ENCODE measurements at places on chromosomes 5 and 9. TPM values are rescaled to one million over a fixed set of nuclear protein-coding genes. Genes with fewer than 3 reads are reported as not detected.

The BTNL8 gene
- total RNA-seq: not detected

The LCN15 gene
- total RNA-seq: not detected

The SPINK13 gene
- not detected for total RNA-seq

The SLC6A7 gene
- not detected for total RNA-seq

The REEP2 gene
- total RNA-seq: 40.2 TPM

The PAPPA gene
- total RNA-seq: 15.5 TPM

The OR2K2 gene
- total RNA-seq: 0.08 TPM

DNA sequence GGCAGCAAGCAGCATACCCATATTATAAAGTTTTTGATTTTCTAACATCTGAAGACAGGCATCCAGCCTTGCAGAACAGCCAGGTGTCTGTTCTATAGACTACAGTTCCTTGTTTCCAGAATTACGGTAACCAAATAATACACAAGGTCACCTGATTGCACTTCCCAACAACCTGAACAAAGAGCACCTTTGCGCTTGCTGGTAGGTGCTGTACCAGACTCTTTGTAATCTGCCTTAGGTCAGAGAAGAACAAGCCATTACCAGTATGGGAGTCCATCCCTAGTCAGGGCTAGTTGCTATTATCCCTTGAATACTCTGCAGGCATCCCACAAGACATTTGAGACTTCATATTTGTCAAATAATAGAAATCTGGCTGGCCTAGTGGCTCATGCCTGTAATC is 256.2 kb downstream of the ARRDC3 start:
- DNase-seq: no peak

DNA sequence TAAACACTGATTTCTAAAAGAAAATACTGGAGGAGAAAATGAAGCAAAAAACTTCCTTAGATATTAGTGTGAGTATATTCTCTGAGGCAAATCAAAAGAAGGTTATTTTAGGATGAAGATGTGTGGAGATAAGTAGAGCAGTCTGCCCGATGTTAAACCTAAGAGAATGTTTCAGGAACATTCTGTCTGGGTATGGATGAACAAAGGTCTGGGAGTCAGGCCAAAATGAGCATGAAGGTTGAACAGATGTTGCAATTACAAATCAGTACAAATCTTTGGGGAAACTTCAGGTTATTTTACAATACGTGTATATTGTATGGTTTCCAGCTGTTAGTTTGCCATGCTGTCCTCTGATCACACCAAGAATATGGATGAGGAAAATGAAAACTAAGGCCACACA is 14.4 kb upstream of the CEP78 start:
- no peak for DNase-seq

GRCh38 chr9:99264070-99264680 is 42.1 kb downstream of the SEC61B start:
- DNase-seq: no peak

GRCh38 chr9:111212874-111213273 is 117.2 kb downstream of the OR2K2 start:
- DNase-seq: no peak

DNA sequence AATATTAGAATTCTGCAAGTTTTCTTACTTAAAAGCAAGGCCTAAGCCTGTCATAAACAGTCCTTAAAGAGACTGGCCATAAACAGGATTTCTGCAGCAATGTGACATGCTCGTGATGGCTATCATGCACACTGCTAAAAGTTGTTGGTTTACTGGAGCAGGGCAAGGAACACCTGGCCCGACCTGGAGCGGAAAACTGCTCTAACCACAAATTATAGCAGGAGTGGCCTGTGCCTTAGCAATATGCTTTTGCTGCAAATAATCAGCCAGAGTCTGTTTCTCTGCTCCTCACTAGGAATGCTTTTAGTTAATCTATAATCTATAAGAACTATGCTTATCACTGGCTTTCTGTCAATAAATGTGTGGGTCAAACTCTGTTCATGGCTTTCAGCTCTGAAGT is 322.9 kb upstream of the RPS23 start:
- DNase-seq: peak; percentile 28

GRCh38 chr5:91848453-91848852 is 465.3 kb upstream of the ARRDC3 start:
- DNase-seq: peak; percentile 71

GRCh38 chr5:4246447-4246846 is 650.8 kb downstream of the IRX1 start:
- no peak for DNase-seq

GRCh38 chr5:131973089-131973712 is 27.7 kb upstream of the MEIKIN start:
- DNase-seq: no peak

DNA sequence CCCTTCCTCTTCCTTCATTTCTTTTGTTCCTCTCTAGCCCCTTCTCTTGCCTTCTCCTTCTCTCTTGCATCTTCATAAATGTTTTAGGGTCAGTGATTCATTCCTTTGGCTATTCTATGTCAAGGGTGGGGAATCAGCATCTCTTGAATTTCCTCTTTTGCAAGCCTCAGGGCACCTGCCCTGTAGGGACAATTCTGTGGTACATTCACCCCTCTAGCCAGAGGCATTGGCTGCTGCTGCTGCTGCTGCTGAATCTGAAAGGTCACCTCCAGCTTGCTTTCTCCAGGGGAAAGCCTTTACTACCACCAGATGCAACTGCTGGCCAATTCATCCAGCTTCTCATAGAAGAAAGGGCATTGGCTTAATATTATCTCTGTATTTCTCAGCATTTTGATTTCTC is 87.3 kb downstream of the INSYN2B start:
- no peak for DNase-seq

DNA sequence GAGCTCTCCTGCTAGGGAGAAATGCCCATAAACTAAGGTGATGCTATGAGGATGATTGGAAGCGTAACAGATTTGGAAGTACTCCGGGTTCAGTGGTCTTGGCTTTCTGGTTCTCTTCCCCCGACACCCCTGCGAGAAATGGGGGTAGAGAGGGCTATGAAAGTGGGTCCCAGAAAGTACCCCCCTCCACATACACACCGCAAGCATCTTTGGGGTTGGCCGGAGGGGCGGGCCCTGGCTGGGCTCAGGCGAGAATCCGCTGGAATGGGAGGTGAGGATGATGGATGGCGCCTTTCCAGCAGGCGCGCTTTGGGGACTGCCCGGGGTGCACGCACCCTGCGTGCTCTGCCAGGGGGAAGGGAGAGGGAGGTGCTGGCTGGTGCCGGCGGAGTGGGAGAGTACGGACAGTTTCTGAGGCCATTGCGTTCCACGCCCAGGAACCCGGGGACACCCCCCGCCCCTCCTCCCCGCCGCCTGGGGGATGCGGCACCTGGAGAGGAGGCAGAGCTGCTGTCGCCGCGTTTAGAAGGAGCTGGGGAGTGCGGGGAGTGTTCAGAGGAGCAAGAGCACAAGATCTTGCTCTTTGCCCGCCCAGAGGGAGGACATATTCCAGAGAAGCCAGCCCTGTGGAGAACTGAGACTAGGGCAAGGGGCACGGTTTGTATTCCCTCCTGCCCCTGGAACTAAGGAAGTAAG is 1.9 kb downstream of the PCSK5 start:
- no peak for DNase-seq

DNA sequence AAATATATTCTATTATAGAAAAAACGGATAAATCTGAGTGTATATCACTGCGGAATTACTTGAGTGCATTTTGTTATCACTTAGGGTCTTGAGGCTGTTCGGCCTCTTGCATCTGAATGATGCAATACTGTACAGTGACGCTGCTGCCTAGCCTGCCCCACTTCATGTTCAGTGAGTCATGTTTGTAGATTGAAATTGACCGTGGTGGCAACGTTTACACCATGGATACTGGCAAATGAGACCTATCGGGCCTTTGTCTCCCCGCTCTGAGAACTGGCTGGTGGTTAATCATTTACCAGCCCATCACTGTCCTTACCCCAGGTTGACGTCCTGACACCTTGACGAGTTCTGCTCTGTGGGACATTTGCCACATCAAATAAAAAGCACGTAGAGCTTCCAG is 510.1 kb upstream of the ADAMTS16 start:
- no peak for DNase-seq

DNA sequence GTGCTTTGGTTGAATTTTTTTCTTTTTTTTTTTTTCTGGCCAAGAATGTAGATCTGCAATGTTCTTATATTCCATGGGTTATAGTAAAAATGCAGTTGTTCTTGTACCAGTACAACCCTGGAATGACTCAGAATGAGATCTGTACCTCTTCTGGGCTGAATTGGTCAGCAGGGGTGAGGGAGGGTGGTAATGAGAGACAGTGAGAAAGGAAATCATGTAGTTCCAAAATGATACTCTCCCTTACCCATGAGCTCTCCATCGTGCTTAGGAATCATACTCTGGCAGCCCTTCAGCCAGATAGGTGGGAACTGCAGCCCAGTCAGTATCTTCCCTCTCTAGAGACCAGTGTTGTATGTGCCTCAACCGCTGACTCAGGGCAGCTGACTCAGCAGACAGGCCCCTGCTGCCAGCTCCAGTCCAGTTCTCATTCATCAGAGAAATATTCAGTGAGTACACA is 2.1 kb upstream of the GLIS3 start:
- peak; percentile 80 for DNase-seq

DNA sequence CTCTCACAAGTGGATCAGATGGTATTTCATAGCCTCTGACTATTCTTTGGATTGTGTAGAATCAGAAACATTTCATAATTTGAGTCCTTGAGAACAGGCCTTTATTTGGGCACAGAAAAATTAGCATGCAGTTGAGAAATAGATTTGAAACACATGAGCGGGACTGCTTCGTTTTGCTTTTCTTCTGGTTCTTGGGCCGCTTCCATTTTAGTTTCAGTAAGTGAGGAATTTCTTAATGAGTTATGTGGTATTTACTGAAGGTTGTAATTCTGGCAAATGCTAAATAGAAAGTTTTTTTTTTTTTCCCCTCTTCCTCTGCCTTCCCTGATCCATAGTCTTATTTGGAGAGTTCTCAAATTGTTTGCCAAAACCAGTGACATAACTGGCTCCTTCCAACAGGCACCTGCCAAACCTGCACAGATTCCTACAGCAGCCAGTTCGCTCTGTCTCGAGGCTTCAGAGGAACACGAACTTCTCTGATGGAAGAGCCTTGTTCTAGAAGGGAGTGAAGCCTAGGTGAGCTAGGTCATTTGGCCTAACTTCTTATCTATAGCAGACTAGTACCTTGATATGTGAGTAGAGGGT is 71.2 kb upstream of the SLC28A3 start:
- no peak for DNase-seq

- peak; percentile 5 for DNase-seq
These were observed 156.4 kb upstream of the COX7C start for GRCh38 chr5:86461169-86461956.

DNA sequence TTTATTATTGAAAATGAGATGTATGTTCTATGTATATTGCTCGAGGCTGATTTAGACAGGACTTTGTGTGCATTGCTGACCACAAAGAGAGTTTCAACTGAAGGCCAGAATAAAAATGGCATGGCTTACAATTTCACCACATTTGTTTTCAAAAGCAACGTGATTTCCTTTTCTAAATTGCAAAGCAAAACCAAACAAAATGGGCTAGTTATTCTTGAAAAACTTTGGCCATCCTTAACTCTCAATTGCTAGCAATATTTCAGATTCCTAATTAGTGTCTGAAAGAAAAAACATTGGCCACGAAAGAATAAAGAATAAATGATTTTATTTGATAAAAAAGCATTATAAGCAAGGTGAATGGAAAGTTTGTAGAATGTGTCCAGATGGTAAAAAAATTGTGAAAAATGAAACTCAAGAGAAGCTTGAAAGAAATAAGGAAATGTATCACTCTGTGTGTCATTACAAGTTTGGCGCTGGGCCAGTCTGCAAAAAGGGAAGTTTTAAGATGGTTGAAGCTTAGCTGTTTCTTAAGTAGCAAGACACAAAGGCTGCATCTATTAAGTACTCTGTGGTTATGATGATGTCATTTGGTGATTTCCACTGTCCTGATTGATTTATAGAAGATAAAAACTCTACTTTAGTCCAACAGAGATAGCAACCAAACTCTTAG is 89.2 kb upstream of the PRLR start:
- peak; percentile 56 for DNase-seq

GRCh38 chr9:125444956-125445506 is 183.4 kb downstream of the GAPVD1 start:
- no peak for DNase-seq

- peak; percentile 45 for DNase-seq
These were observed 72.9 kb downstream of the BAAT start for GRCh38 chr9:101311758-101312420.

GRCh38 chr5:51225789-51226742 is 157.2 kb upstream of the ISL1 start:
- peak; percentile 29 for DNase-seq

DNA sequence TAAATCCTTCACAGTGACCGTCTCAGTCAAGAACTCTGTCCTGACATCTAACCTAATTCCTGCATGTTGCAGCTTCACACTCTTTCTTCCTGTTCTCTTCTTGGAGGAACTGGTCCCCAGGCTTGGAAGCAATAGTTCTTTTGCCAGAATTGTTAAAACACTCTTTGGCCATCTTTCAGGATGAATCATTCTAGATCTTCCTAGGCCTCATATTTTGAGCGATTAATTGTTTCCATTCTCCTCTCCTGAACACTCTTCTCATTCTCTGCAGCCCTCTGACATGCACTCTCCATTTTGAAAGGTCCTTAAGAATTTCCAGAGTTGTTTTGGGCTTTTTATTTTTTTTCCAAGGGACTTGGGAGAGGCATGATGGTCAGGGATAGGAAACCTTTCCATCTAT is 85.8 kb downstream of the FAM114A2 start:
- no peak for DNase-seq

GRCh38 chr9:35852876-35853865 is 17.0 kb downstream of the OR13J1 start:
- no peak for DNase-seq

DNA sequence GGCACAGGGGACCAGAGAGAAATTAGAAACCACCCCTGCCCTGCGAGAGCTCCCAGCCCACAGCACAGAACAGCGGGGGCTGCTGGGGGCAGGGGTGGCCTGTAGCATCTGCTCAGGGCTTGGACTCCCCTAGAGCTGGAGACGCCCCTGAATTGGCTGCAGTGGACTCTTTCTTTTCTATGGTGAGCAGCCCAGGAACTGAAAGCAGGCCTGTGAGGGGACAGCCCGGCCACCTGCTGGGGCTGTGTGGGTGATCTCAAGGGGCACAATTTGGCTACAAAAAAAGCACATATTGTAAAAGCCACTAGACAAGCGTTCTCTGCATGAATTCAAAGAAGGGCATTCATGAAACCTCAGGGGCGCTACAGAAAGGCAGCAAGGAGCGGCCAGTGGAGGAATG is 57.5 kb upstream of the ICE1 start:
- no peak for DNase-seq

DNA sequence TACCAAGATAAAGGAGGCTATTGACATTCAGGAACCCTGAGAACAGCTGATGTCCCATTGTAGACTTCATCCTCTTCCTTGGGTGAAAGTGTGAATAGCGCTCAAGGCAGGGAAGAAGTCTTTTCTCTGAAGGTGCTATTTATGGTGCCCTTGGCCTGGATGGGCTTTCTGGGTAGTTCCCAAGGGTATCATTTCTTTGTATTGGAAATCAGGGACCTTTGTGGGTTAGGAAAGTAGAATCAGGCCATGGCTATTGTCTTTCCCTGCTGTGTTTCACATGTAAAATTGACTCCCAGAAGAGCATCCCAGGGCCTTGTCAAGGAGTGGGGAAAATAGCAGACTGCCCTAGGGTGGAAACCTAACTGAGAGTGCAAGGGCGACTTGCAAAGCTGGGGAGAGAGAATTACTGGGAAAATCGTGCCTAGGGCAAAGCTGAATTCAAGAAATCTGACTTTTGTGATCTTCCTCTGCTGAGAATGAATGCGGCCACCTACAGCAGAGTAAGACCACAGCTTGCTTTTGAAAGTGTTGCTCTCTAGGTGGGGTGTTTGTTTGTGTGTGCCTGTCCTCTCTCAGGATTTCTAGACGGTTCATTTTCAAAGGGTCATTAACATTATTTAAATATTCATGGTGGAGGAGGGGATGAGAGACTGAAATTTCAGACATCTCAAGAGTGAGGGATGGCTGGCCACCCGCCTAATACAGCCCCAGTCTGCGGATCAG is 160.6 kb downstream of the C9orf152 start:
- no peak for DNase-seq
